EL (cell line): ENCODE measurements at places on chromosomes 1 and 21.
A peak's percentile ranks its signal among the peaks of the same experiment; 100 is the strongest.

GRCh38 chr1:37828410-37829074 is 20.5 kb upstream of the YRDC start:
- no peak for DNase-seq

GRCh38 chr1:169725930-169726329 is 7.9 kb downstream of the SELE start:
- DNase-seq: no peak

DNA sequence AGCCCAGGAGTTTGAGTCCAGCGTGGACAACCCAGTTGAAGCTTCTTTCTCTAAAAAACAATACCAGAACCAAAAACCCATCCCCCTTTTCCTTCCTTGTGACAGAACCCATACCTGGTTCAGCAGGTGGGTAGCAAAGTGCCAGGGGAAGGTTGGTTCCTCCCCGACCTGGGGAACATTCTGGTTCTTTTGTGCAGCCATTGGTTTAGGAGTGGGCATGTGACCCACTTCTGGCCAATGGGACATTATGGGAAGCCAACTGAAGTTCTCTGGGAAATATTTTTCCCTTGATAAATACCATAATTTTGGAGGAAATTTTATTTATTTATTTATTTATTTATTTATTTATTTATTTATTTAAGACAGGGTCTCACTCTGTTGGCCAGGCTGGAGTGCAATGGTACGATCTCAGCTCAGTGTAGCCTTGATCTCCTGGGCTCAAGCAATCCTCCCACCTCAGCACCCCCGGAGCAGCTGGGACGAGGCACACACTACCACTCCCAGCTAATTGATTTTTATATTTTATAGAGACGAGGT is 15.8 kb upstream of the MAPKAPK2 start:
- no peak for DNase-seq

GRCh38 chr1:234433563-234434285 is 45.3 kb downstream of the TARBP1 start:
- peak; percentile 46 for DNase-seq
